A549 treated with CpdA at 1 μM for 4 hours (cell line): ENCODE measurements at places on chromosomes 12 and 14. TPM values are rescaled to one million over a fixed set of nuclear protein-coding genes. Genes with fewer than 3 reads are reported as not detected.

SLC10A1 gene
- not detected in 5 replicates for total RNA-seq

NELL2 gene
- 0.16 to 0.30 TPM in 2 of 5 replicates, not detected in the others for total RNA-seq

FAIM2 gene
- 0.06 to 0.14 TPM in 2 of 5 replicates, not detected in the others for total RNA-seq

OVCH1 gene
- total RNA-seq = not detected in 5 replicates

PTGER2 gene
- 1.3 to 1.6 TPM (median 1.5 TPM) in 5 replicates for total RNA-seq

PRB2 gene
- total RNA-seq = not detected in 5 replicates

CD163 gene
- not detected in 5 replicates for total RNA-seq

TPCN1 gene
- 17.8 to 23.3 TPM (median 18.5 TPM) in 5 replicates for total RNA-seq

FOXN4 gene
- total RNA-seq = 0.03 to 0.12 TPM in 2 of 5 replicates, not detected in the others

UNC79 gene
- 0.02 TPM in 3 of 5 replicates, not detected in the others for total RNA-seq

TCL1B gene
- total RNA-seq = not detected in 5 replicates

CISTR gene
- total RNA-seq = not detected in 5 replicates

CMA1 gene
- total RNA-seq = not detected in 5 replicates

KERA gene
- total RNA-seq = not detected in 5 replicates

USP5 gene
- total RNA-seq = 74.6 to 97.4 TPM (median 77.2 TPM) in 5 replicates

TAS2R8 gene
- total RNA-seq = not detected in 5 replicates

TNFAIP2 gene
- 362 to 451 TPM (median 405 TPM) in 5 replicates for total RNA-seq

CTSG gene
- total RNA-seq = not detected in 5 replicates

SIX4 gene
- 2.1 to 4.1 TPM (median 3.4 TPM) in 5 replicates for total RNA-seq

IRAK3 gene
- total RNA-seq = 0.03 to 0.09 TPM (median 0.06 TPM) in 5 replicates

LACRT gene
- not detected in 5 replicates for total RNA-seq

CLEC4D gene
- total RNA-seq = not detected in 5 replicates

IFNG-AS1 gene
- not detected in 5 replicates for total RNA-seq

ING4 gene
- 12.4 to 18.9 TPM (median 17.0 TPM) in 5 replicates for total RNA-seq

CDC42BPB gene
- 54.7 to 76.8 TPM (median 73.9 TPM) in 5 replicates for total RNA-seq

NUAK1 gene
- total RNA-seq = 10.8 to 12.7 TPM (median 12.0 TPM) in 5 replicates

TSPAN8 gene
- total RNA-seq = 0.15 to 0.28 TPM in 2 of 5 replicates, not detected in the others

CBLN3 gene
- total RNA-seq = 1.3 to 1.6 TPM (median 1.5 TPM) in 5 replicates

LHX5 gene
- 0.02 TPM in 1 of 5 replicates, not detected in the others for total RNA-seq

CD69 gene
- not detected in 5 replicates for total RNA-seq

OLR1 gene
- 0.75 to 2.6 TPM (median 1.3 TPM) in 5 replicates for total RNA-seq

BEST3 gene
- total RNA-seq = 0.59 to 1.8 TPM (median 1.1 TPM) in 5 replicates

PRB4 gene
- total RNA-seq = not detected in 5 replicates

SLC38A4 gene
- total RNA-seq = not detected in 5 replicates

IQSEC3 gene
- total RNA-seq = not detected in 5 replicates

PIWIL1 gene
- total RNA-seq = not detected in 5 replicates

VRTN gene
- not detected in 5 replicates for total RNA-seq

MYH6 gene
- total RNA-seq = not detected in 5 replicates

MYO1H gene
- not detected in 5 replicates for total RNA-seq

IFNG gene
- not detected in 5 replicates for total RNA-seq
